ENCODE measurements at places on chromosomes 6 and 20.

DNA sequence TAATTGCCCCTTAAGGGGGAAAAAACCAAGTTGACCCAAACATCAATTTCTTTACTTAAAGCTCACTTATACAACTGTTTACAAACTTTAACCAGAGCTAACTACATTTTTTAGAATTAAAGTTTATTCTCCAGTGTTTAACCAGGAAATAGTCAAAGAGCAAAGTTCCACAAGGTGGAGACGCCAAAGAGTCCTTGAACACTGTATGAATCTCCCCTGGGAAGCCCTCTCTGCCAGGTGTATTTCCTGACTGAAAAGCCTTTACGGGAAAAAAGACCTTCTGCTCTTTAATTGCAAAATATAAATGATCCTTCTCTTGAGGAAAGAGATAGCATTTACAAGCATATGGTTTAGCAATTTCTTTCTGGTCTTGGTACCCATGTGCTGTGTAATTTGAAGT lies 36.2 kb downstream of the BTBD9 start:
- DNase-seq = no peak

DNA sequence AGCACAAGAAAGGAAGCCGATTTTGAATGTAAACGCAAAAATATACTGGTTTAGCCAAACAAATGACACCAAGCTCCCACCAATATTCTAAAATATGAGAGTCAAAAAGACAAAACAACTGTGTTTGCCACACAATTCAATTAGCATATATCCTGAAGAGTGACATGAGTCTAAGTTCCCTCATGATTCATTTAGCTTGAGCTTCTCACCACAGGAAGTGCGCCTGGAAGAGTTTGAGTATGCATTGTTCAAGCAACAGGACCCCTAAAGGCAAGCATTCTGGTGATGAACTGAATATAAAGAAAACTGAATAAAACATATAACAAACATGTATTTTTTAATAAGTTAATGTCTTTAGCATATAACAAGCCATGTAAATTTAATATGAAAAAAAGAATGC lies 115.2 kb upstream of the RUNX2 start:
- no peak for DNase-seq

DNA sequence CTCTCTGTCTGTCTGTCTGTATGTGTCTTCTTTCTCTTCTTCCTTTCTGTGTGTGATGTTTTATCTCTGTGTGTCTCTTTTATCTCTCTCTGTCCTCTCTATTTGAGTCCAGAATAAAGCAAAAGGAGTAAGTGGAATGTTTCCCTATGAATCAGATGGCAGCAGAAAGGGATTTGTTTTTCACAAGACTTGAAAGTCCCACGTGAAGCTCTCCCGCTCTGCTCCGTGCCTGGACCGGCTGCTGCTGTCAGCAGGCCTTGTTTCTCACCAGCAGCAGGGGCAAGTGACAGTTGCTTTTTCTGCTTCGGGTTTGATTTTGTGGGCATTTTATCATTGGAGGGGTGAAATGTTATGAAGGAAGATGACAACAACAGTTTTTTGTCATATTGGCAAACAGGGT lies 212.7 kb downstream of the PACRG start:
- DNase-seq = no peak

DNA sequence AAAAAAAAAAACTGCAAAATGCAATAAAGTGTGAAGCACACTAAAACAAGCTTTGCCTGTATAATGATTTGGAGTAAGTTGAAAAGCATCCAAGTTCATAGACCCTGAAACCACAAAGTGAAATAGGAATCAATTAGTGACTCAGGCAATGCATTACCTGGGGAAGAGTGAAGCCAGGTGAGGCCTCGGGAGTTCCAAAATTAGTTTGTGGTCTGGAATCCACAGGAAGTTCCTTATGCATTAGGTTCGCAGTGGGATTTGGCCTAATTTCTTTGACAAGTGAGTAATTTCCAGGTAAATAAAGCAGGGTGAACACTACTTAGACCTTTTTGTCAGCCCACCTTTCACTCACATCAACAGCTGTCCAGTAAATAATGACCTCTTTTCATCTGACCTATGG lies 490.8 kb downstream of the CBLN4 start:
- no peak for DNase-seq

DNA sequence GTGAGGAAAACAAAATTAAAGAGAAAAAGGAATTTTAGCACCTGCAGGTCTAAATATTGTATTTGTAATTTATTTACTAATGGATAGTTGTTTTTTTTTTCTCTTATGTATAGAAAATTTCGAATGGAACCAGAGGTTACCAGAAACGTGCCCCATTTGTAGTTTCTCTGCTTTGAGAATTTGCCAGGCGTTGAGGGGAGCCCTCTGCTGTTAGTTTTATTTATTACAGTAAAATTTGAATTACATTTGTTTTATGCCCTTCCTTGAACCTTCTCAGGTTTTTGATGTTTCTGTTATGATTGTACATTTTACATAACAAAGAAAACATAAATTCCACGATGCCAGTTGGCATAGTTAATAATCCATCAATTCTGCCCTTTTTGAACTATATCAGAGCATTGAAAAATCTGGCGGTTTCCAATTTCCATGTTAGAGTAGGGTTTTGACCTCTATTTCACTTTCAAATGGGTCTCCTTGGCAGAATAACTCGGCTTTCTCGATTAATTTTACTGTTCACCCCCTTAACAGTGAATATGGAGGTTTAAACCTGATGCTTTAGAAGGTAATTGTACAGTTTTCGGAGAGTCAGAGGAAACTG lies 35.1 kb upstream of the RFPL4B start:
- DNase-seq = no peak

GRCh38 chr6:7201732-7202541 lies 94.2 kb downstream of the RREB1 start:
- peak; percentile 67 for DNase-seq

DNA sequence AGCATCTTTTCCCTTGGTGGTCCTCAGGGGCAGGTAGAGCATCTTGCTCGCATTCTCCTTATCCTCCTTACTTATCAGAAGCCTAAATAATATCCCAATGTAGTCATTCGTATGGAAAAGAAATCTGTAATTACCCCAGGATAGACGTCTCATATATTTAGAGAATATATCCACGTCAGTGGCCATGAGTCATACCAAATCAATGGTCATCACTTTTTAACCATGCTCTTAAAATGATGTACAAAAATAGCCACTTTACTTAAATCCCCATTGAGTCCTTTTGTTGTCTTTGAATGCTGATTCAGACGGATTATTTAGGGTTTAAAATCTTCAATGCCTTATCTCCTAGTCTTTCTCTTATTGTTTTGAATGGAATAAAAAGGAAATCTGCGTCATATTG lies 231.7 kb upstream of the STXBP5 start:
- no peak for DNase-seq

- no peak for DNase-seq
These were observed 15.7 kb downstream of the GMDS start for GRCh38 chr6:2229742-2230141.

DNA sequence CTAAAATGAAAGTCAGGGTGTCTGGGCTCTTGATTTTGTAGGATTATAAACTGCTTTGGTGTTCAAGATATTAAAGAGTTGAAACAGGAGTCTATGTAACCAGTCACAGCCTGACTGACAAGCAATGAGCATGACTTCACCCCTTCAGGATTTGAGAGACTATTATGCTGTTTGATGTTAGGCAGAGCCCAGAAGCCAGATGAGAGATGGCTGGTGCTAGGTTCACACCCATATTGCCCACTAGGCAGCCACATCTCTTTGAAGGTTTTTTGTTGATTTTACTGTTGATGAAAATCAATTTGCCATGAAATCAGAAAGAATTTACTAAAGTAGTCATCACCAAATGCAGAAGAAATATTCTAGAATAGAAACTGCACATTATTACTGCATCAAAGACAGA lies 243.6 kb downstream of the KHDRBS2 start:
- no peak for DNase-seq

GRCh38 chr20:63536241-63536977 lies 767 bp downstream of the PTK6 start:
- DNase-seq = peak; percentile 37

GRCh38 chr6:88611721-88612120 lies 351.7 kb downstream of the RNGTT start:
- DNase-seq = no peak

GRCh38 chr6:73377225-73377624 lies 7.5 kb upstream of the OOEP start:
- DNase-seq = no peak

DNA sequence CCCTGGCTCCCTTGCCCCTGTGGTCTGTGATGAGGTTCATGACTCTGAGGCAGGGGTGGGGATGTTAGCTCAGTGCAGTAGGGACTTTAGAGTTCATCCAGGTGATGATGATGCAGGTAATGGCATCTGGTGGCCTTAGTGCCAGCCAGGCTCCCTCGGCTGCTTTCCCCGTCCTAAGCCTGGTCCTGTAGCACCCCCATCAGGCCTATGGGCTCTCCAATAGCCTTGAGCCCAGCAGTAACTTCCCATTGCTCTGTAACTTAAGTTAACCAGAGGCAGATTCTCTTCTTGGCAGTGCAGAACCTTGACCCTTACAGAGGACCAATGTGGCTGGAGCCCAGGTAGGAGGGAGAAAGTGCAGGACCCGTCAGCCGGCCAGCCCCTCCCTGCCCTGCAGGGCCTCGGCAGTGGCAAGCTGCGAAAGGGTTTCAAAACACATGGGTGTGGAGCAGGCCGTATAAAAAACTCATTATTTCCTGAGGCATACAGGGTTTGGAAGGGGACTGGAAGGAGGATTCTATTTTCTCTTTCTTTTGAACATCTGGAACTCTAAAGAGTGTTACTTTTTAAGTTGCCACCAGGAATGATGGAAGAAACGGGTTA lies 406.9 kb downstream of the CDH26 start:
- DNase-seq = no peak

- DNase-seq = peak; percentile 87
These were observed at the start of gene FBXO9 for GRCh38 chr6:53065266-53066076. Gene FBXO9 (plus strand): TSS chr6:53065404. CDS start chr6:53065790, 386 bp downstream.

DNA sequence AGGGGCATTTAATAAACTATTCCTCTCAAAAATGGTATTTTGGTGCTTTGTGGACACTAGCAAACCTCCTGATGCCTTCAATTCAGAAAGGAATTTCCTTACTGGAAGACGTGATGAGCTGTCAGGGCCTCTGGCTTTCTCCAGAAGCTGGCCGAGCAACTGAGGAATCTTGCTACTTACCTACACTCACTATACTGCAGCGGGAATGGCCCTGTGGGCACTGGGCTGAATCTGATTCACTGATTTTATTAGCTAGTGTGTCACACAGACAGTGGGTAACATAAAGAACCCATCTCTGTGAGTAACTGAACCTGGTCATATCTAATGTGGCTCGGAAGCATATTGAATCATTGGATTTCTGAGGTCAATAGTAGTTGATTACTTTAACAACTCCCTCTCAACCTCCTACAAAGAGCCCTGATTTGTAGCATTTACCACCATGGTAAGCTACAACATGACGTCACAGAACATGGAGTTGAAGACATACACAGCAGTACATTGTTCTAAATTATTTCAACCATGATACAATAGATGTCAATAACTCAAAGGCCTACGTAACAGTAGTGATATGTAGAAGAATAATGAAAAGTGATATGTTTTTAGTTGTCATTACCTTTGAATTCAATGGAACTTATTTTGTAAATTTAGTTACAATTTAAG lies 232.1 kb downstream of the SYNE1 start:
- no peak for DNase-seq

GRCh38 chr6:106997392-106998158 lies 23.0 kb upstream of the CD24 start:
- peak; percentile 59 for DNase-seq

DNA sequence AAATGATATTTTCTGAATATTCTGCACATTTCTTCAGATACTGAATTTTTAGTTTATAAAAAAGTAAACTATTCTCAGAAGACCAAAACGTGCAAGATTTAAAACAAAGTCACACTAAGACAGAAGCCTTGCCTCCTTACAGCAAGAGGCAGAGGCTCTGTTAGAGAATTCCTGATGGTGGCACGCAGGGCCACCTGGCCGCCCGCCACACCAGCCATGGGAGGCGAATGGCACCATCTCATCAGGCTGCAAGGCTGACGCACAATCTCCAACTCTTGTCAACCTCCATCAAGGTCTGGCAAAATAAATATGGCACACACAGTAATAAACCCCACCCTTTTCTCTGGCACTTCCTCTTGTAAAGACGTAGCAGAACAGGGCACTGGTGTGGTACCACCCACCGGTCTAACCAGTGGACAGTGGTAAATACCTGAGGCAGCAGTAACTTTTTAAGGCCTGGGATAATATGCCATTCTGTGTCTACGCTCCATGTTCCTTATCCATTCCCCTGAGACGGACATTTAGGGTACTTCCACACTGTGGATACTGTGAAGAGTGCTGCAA lies 111.4 kb downstream of the WDR27 start:
- no peak for DNase-seq

GRCh38 chr6:24798740-24799540 lies at the start of gene ARMH2:
Gene ARMH2 (minus strand): TSS chr6:24798917. CDS start chr6:24798857, 60 bp downstream.
- no peak for DNase-seq

- DNase-seq = no peak
These were observed 186.9 kb downstream of the UTRN start for GRCh38 chr6:144471986-144472385.

- peak; percentile 69 for DNase-seq
These were observed 47.1 kb upstream of the ENTPD6 start for GRCh38 chr20:25148181-25148981.

- DNase-seq = no peak
These were observed 82.6 kb upstream of the PREP start for GRCh38 chr6:105485456-105485855.
